ENCODE measurements at places on chromosomes 11 and 22.

DNA sequence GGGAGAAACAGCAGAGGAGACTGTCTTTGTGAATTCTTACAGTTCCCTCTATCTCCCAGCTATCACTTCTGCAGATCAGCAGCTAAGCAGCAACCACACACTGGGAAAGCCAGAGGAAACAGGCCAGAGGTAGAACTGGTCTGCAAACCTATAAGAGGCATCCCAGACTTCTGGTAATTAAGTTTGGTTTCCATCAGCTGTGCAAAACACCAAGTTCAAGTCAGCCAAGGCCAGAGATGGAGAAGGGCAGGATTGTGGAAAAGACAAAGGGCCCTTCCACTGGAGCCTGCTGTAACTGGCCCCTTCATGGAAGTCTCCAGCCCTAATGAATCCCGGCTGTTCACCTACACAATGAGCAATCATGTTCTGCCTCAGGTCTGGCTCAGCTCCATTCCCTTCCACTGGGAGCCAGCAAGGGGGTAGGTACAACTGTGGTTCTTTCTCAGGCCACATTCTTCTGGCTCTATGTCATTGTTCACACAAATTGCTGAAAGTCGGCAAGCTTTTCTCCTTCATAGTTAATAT, 4.6 kb upstream of the PAMR1 start:
- no peak for DNase-seq

- DNase-seq, result no peak
Observed at GRCh38 chr11:73316422-73316821, 8.3 kb downstream of the ARHGEF17 start.

DNA sequence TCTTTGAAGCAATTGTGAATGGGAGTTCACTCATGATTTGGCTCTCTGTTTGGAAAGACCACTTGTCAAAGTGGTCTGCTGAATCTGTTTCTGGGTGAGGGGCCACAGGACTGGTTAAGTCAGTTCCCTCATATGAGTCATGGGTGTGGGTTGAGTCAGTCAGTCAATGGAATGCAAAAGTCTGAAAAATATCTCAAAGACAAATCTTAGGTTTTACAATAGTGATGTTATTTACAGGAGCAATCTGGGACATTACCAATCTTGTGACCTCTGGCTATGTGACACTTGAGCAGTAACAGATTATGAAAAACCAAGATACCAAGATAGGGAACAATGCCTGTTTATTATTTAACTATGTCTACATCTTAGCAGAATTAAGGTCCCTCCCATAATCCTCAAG, 311.6 kb downstream of the AASDHPPT start:
- DNase-seq, result no peak

DNA sequence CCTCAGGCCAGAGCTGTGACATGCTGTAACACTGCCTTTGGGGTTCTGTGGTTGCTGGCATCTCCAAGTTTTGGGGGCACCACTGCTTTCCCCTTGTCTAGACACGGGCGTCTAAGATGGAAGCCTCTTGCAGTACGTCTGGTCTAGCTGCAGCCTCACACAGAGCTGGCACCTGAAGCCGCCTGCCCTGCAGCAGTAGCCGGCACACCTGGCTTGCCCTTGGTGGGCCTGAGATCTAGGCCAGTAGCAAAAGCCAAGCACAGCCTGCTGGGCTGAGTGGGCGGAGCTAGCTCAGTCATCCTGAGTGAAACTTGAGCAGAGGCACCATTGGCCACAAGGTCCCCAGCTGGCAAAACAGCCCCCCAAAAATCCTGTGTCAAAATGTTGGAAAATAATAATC, 154.2 kb downstream of the DLG2 start:
- DNase-seq, result no peak

GRCh38 chr11:100469835-100470234, 217.3 kb upstream of the ARHGAP42 start:
- DNase-seq, result no peak

GRCh38 chr11:33151399-33151798, 9.9 kb downstream of the CSTF3 start:
- DNase-seq, result no peak

DNA sequence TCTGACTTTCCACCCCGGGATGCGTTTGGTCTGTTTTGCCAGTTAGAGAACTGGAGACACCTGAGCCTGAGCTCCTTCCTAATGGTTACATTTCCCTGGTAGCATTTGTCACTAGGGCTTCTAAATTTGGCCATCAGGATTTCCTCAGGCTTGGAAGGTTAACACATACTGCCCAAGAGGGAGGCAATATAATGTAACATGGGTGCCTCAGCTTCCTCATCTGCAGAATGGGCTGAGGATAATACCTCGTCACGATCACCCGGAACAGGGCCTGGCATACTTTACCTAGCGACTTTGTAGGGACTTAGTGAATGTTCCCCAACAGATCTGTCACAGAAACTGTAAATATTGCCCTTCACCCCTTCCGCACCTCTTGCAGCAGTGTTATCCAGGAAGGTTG, 11.3 kb downstream of the IL17RA start:
- DNase-seq, result no peak

DNA sequence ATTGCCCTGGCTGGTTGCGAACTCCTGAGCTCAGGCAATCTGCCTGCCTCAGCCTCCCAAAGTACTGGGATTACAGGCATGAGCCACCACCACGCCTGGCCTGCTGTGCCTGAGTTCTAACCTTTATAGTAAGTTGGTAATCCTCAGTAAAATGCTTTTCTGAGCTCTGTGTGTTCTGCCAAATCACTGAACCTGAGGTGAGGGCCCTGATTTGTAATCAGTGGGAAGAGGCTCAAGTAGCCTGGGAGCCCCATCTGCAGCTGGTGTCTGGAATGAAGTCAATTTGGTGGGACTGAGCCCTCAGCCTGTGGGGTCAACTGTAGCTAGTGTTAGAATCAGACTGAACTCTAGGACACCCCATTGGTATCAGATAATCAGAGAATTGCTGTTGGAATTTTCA, 72.6 kb upstream of the PARVG start:
- DNase-seq, result no peak

GRCh38 chr11:111745719-111746504, 20.3 kb downstream of the PPP2R1B start:
- no peak for DNase-seq

GRCh38 chr22:21837248-21837979, 30.0 kb downstream of the MAPK1 start:
- DNase-seq, result no peak

Measured in T-helper 2 cell treated with Interferon-gamma antibody and Interleukin-4, amounts not matched to agents 5 μg/mL and 100 μg/mL, for 36 hours (primary cell).